ENCODE measurements at places on chromosomes 3 and 15.

GRCh38 chr15:56963126-56963525, 44.7 kb downstream of the TCF12 start:
- DNase-seq, result no peak

DNA sequence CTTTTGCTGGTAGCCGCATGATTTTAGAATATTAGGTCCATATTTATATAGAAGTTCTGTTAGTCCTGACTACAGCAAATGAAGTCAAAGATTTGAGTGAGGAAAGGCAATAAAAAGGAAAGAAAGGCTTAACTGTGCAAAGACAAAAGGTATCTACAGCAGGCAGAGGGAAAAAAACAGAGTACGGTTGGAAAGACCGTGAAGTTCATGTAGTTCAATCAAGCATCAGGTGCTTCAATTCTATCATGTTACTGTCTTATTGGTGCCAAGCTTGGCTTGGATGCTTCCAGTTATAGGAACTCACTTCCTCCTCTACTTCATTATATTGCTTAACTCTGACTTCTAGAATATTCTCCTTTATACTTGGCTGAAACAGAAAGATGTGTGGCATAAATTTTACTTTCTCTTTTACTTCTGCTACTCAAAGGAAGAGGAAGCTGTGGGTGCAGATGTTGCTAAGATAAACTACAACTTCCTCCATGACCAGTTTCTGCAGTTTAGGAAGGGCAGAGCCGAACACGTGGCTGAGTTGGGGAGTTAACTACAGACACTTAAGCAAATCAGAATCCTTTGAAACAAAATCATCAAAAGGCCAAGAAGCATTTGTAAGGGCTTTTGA, 72.6 kb upstream of the ZBED2 start:
- no peak for DNase-seq

DNA sequence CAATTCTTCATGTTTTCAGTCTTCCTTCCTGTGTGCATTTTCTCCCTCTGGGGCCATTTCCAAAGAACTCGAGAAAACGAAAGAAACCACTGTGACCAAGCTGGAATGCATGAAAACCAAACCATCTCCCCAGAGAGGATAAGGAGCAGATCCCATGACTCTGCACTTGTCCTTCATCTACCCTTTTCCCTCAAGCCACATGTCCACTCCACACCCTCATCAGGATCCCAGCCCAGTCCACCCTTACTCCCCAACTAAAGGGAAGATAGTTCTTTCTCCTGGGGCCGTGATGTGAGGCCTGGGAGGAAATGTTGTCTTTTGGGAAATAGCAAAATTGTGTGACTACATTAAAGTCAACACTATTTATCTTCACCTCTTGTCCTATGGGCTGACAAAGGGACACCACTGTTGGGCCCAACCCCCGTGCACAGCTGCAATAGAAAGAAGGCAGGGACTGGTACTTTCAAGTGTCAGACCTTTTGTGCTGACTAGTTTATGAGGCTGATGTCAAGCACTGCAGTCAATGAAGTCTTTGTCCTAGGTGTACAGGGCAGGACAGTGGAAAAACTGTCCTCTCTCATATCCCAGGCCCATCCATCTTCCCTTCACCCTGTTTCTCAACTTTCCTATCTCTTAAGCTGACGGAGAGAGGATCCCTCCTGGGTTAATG, 487.1 kb upstream of the NR2F2 start:
- no peak for DNase-seq

DNA sequence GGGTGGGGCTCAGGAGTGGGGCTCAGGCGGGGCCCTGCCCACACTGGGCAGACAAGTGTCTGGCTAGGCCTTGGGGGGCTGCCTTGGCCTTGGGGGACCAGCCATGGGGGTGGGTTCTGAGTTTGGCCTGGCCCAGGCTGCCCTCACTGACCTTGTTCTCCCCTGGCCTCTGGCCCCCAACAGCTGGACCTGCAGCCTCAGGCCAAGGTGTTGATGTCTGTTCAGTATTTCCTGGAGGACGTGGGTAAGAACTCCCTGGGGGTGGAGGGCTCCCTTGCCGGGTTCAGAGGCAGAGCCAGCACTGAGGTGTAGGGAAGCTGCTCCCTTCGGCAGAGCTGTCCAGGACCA, 20.0 kb downstream of the PRKCD start:
- no peak for DNase-seq

DNA sequence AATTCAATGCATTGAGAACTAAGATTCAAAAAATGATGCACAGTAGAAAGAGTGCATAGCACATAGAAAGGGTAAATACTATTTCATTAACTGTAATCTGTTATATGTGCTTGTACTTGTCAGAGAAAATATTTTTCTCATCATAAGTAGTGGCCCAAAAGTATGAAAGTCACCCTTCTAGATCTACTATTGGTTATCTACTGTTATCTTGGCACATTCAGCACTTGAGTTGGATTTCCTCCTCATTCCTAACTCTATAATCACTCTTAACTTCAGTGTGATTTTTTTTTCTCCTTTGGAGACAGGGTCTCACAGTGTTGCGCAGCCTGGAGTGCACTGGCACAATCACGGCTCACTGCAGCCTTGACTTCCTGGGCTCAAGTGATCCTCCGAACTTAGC, 194.4 kb downstream of the PCCB start:
- DNase-seq, result no peak

GRCh38 chr3:132821314-132821713, 99.1 kb upstream of the NPHP3 start:
- no peak for DNase-seq

GRCh38 chr3:66299891-66300290, 79.1 kb downstream of the SLC25A26 start:
- no peak for DNase-seq

DNA sequence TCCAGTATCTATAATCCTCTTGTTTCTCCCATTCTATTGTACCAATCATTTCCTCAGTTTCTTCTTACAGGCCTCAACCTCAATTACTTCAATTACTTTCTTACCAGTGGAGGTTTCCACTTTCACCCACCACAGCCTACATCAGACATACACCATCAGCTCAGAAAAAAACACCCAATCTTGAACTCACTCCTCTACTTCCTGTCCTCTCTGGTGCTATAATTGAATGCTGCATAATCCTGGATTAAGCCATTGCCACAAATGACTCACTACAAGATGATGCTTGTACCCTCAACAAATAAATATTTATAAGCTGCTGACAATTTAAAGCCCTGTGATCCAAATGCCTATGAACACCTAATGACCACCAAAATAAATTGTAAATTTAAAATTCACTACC, 18.5 kb downstream of the RYK start:
- no peak for DNase-seq

DNA sequence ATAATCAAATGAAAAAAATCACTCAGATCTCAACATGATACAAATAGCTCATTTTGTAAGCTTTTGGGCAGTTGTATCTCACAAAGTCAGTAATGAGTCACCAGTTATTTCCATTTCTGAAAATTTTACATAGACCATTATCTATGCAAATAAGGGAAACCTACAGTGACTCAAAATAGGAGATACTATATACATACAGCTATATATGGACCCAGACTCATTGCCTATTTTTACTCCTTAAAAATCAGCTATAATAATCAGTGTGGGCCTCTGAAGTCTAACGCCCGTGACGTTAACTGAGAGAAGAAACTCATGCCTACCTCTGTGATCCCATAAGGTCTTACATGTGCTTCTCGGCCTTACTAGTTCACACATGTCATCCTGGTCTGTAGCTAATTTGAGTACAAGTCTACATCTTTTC, 31.6 kb downstream of the LRIG1 start:
- DNase-seq, result no peak

- no peak for DNase-seq
These were observed 17.1 kb downstream of the GBE1 start for GRCh38 chr3:81744366-81744765.

DNA sequence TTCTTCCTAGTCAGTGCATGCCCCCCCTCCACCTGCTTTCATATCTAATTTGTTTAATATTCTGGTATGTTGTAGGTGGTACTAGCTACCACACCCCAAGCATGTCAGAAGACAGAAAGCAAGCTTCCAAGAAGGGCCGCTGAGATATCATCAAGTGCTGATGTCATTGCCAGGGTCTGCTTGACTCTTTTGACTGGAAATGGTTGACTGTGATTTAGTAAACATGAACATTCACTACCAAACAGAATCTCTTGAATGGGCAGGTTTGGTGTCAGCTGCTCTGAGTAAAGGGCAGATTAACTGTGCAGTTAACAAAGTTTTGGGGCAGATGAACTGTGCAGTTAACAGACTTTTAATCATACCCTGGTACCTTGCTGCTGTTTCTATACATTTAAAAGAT, 244.2 kb upstream of the SATB1 start:
- DNase-seq, result no peak

- no peak for DNase-seq
These were observed 176.9 kb upstream of the LMCD1 start for GRCh38 chr3:8324747-8325146.

DNA sequence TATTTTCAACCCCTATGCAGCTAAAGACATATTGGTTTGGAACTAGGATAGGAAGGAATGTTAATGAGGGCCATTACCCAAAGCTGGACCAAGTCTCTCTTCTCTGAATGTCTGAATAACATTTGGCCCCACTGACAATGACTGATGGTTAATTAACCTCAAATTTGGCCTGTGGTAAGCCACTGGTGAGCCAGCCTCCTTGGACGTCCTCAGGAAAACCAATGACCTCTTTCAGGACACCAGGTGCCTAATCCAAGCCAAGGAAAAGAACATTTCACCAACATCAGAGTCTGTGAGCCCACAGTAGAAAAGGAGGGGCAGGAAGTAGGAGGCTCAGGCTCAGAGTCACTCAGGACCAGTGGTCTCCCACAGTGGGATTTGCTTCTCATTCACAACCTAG, 56.4 kb upstream of the ETV5 start:
- DNase-seq, result no peak

GRCh38 chr3:154214306-154214705, 93.1 kb downstream of the ARHGEF26 start:
- no peak for DNase-seq

GRCh38 chr15:73683777-73684580, at the start of gene CD276:
Gene CD276, plus strand, starts transcription at chr15:73684383. Its CDS starts 15,257 bp downstream, at chr15:73699640.
- DNase-seq, result no peak

DNA sequence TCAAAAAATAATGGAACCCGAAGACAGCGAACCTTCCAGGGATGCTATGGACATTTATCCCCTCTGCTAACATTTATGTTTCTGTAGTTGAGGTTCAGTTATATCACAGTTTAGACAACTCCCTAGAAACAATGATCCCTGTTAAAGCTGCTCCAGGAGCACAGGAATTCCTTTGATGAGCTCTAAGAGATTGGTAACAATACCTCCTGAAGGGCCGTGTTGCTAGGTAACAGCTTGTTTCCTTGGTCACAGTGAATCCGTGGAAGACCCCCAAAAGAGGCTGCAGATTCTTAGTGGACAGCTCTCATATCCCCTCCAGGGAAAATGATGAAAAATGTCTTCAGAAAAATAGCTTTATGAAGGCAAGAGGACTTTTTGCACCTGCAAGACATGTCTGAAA, 160.2 kb downstream of the SERPINI1 start:
- no peak for DNase-seq

DNA sequence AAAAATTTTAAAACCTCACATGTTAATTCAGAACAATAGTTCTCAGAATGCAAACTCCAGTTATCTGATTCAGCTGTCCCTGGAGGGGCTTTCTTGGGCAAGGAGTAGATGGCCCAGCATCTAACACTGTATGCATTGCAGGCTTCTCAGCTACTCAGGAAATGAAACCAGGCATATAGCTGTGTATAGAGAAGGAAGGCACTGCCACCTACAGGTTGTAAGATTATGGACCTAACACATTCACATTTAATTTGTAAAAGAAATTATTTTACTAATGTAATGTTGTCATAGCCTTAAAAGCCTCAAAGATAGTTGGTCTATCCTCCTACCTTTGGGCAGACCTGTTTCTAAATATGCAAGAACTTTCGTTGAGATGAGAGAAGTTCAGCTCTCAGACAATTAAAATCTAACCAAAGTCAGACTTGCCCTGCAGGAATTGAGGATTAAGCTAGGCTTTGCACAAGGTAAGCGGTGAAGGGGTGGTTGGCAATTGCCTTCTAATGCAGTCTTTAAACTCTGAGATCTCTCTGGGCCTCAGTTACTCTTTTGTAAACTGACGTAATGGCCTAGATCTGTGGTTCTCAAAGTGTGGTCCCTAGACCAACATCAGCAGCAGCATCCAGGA, 132.8 kb upstream of the SLC24A5 start:
- peak; percentile 26 for DNase-seq
